ENCODE measurements at places on chromosomes 2 and 18.

DNA sequence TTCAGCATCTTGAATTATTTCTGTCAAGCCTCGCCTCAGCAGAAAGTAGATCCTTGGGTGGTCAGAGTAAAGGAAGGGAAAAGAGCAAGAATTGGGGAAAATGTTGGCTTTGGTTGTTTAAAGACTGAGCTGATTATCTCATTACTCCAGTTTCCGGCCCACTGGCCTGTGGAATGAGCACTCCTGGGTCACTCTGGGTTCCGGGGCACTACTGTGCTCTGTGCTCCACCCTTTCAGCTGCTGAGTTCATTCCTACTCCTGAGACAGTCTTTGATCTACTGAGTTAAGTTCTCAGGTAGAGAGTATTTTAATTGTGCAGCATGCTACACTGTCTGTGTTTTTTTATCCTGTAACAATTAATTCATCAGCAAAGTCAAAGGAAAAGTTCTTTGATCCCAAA is 427.7 kb downstream of the CDH2 start:
- no peak for DNase-seq

DNA sequence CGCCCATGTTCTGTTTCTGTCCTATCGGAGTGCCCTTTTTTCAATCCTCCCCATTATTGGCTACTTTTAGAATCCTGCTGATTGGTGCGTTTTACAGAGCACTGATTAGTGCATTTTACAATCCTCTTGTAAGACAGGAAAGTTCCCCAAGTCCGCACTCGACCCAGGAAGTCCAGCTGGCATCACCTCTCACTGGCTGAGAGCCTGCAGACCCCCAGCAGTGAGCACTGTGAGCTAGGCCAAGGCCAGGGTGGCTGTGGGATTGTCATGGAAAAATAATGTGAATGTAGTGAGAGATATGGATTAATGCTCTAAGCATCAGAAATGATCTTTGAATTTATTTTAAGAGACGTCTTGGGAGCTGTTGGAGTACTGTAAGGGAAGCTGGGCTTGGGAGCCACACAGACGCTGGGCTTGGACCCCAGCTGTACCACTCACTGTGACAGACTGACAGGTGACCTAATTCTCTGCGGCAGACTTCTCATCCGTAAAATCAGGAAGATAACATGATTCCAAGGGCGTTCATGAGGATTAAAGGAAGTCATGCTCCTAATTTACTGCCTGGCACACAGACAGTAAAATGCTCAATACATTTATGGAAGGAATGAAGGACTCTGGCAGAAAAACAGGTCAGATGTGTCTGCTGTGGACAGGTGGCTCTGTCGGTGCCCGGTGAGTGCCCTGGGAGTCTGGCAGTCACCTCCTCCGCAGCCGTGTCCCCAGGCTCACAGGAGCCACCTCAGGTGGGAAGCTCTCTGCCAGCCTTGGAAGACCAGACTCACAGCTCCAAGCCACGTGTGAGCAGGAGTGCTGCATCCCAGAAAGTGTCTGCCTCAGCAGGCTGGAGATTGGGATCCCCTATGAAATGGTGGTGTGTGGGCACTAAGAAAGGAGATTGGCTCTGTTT is 105.5 kb downstream of the FAM168B start:
- DNase-seq = no peak

DNA sequence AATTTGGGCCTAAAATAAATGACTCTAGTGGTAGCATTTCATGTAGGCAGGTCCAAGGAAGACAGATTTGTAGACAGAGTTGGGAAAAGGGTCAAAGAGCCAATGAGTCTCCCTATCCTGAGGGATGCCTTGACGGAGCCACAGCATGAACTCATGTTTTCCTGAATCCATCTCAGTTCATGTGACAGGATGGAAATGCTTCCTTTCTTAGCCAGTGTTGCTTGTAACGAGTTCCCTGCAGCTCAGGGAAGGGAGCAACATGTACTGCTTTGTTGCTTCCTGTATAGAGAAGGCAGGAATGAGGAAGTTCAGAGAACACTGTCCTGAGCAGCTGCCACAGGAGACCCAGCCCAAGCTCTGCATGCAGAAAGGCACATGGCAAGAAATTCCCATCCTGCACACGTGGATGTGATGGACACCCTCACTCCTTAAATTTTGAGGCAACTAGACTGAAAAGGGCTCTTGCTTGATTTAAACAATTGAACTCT is 27.9 kb downstream of the TMEM17 start:
- DNase-seq = no peak

- DNase-seq = peak; percentile 26
These were observed 77.4 kb downstream of the DCDC2C start for GRCh38 chr2:3780477-3781402.

- no peak for DNase-seq
These were observed 36.5 kb downstream of the ANO7 start for GRCh38 chr2:241224851-241225438.

GRCh38 chr2:12657560-12657959 is 59.2 kb upstream of the TRIB2 start:
- DNase-seq = no peak

GRCh38 chr18:63909870-63910269 is 2.1 kb downstream of the SERPINB10 start:
- no peak for DNase-seq

DNA sequence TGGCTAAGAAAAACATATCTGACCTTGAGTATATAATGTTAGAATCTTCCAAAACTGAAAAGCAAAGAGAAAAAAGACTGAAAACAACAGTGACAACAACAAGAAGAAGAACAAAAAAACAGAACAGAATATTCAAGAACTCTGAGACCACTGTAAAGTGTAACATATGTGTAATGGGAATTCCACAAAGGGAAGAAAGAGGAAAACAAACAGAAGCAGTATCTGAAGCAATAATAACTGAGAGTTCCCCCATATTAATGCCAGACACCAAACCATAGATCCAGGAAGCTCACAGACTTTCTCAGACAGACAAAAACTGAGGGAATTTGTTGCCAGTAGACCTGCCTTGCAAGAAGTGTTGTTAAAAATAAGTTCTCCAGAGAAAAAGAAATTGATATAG is 58.9 kb downstream of the TXNL1 start:
- DNase-seq = no peak

- DNase-seq = peak; percentile 4
These were observed 1549.7 kb upstream of the ACVR2A start for GRCh38 chr2:146295080-146295670.

GRCh38 chr18:8947566-8947965 is 154.9 kb upstream of the NDUFV2 start:
- DNase-seq = no peak

DNA sequence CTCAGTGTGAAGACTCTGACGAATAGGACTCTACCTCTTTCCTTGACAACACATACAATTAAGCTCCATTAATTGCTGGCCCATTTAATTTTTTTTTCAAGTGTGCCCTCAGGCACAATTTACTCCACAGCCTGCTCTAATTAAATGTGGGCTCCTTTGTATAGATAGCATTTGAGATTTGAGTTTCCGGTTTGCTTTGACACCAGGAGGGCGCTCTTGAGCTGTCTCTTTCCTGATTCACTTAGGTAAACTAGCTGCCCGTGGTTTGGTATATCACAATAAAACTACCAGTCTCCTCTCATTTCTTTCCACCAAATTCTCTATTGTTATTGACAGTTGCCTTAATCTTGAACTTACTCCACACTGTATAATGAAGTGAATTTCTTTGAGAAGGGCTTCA is 666.0 kb downstream of the DSC3 start:
- no peak for DNase-seq

- DNase-seq = no peak
These were observed 460.6 kb upstream of the DSEL start for GRCh38 chr18:67977067-67977616.

- DNase-seq = no peak
These were observed 39.6 kb upstream of the RMDN2 start for GRCh38 chr2:37885329-37885993.

DNA sequence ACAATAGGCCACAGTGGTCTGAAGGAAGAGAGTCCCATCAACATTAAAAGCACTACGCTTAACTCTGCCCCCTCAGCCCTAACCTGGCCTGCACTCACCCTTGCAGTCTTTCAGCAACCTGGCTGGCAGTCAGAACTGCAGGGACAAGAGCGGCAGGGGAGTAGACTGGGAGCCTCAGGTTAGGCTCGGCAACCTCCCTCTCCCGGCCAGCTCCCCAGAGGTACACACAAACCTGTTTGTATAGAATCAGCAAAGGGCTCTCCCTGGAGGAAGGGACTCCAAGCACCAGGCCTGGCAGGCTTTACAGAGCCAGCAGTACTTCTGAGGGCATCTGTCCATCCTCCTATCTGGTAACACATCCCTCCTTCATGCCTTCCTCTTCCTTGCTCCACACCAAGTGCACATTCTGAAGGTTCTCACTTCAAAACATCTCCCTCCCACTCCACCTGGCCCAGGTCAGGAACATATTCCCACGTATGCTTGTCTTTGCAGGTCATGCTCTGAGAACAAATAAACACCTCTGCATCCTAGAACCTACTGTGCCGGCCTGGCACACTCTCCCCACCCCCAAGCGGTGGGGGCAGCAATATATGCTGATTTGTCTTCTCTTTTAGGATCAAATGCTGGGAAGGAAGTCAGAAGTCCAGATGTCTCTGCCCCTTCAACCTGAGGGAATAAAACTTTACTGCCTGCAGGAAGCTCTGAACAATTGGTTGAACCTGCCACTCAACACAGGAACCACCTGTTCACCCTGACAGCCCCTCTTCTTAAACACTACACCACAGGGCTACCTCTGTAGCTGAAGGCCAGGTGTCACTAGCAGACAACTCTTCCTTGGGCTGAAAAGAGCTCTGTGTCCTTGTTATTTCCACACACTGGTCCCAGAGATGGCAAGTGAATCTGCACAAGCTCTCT is 12.6 kb upstream of the SFXN5 start:
- no peak for DNase-seq

DNA sequence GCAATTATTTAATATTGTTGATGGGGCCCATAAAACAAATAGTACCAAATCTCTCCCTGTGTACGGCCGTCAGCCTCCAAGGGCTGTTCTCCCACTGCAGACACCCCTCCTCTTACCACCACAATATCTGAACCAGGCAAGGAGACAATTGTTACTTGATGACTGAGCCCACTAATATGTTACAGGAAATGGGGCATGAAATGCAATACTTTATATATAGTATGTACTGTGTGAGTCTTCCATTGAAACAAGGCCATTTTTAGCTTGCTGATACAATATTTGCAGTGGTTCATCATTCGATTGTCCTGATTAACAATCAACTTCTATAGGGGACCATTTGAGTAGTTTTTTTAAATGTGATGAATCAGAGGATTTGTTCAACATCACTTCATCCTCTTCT is 307.3 kb downstream of the GBX2 start:
- DNase-seq = no peak

- DNase-seq = no peak
These were observed 77.6 kb upstream of the OTOF start for GRCh38 chr2:26555246-26556133.

DNA sequence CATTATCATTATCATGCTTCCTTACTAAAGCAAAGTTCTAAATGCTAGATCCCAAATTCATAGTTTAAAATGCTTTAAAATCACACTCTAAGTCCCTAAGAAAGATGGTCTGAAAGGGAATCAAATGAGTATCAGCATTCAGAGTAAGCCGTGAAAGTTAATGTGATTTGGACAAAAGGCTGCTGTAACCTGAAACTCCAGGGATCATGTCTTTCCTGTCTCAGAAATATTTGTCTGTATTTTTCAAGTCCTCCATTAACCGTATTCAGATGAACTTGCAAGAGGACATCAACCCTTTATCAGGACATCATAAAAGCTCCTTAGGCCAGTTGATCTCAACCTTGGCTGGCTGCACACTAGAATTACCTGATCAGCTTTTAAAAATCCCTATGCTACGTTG is 324.3 kb upstream of the PKDCC start:
- no peak for DNase-seq

- no peak for DNase-seq
These were observed 47.0 kb upstream of the PPP1CB start for GRCh38 chr2:28704621-28705020.

DNA sequence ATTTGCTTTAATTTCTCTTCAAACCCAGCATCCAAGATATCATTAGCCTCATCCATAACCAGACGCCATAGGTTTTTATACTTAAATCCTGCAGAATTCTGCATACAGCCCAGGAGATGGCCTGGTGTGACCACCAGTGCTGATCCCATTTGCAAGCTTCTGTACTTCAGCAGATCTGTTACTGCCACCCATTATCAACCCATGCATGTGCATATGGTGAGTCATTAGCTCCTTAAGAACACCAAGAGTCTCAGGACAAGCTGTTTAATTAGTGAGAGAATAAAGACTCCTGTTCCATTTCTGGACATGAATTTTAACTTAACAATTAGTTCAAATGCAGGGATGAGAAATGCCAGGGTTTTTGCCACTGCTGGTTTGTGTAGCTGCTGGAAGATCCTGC is 110.7 kb upstream of the TANK start:
- no peak for DNase-seq

GRCh38 chr2:39942950-39943349 is 163.9 kb upstream of the THUMPD2 start:
- peak; percentile 13 for DNase-seq

DNA sequence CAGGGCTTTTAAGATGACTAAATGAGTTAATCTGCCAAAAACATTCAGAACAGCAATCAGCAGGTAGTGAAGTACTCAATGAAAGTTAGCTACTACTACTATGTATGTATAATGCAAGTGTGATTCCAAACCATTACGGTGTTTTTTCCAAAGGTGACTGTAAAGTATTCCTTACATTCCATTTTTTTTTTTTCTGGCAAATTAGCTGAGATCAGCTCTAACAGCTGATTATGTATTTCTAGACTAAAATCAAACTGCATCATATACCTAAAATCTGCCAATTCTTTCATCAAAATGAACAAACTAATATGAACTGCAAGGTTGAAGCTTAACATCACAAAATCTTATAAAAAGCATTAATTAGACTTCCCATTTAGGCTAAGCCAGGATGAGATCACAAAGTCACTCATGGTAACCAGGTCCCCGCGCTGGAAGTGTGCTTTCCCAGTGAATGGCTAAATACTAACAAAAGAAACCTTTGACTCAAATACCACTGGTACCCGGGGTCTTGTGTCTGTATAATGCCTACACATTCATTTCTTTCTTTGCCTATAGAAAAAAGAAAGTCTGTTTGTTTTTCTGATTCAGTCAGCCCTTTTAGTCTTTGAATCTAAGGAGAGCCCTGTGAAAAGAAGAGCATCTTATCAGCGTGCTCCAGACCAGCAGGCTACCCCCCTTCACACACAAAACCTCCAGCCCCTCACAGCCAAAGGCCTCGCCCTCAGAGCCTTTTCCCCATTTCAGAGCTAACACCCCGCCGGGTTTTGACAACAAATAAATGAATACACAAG is 88.3 kb downstream of the RBMS1 start:
- no peak for DNase-seq

GRCh38 chr2:169464466-169464865 is 14.8 kb upstream of the BBS5 start:
- no peak for DNase-seq

GRCh38 chr18:13003466-13003896 is 12.3 kb downstream of the CEP192 start:
- peak; percentile 41 for DNase-seq

- DNase-seq = peak; percentile 34
These were observed 121.8 kb upstream of the DNAJC10 start for GRCh38 chr2:182594286-182594685.

- no peak for DNase-seq
These were observed 241.6 kb downstream of the HRH4 start for GRCh38 chr18:24702001-24702515.

- no peak for DNase-seq
These were observed 191.0 kb downstream of the HNMT start for GRCh38 chr2:138155304-138155703.

- no peak for DNase-seq
These were observed 41.9 kb upstream of the TANC1 start for GRCh38 chr2:158926478-158926948.
